ENCODE measurements at places on chromosomes 11 and 22.

GRCh38 chr11:122307476-122308035 is 191.5 kb upstream of the BLID start:
- DNase-seq, result no peak

DNA sequence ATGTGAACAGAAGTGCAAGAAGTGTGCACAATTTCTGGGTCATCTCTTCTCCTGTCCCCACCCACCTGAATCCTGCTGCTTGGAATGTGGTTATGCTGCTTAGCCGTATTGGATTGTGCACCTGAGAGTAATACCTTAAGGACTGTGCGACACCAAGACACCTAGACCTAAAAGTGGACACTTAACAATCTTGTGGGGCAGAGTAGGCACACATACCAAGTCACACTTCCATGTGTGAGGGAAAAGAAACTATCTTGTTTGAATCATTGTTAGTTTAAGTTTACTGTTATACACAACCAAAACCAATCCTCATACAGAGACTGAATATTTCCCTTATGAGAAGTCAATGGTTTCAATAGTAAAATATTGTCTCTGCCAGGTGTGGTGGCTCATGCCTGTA is 93.7 kb downstream of the CCDC83 start:
- no peak for DNase-seq

- no peak for DNase-seq
These were observed 142.4 kb downstream of the CACNA1I start for GRCh38 chr22:39712751-39713525.

DNA sequence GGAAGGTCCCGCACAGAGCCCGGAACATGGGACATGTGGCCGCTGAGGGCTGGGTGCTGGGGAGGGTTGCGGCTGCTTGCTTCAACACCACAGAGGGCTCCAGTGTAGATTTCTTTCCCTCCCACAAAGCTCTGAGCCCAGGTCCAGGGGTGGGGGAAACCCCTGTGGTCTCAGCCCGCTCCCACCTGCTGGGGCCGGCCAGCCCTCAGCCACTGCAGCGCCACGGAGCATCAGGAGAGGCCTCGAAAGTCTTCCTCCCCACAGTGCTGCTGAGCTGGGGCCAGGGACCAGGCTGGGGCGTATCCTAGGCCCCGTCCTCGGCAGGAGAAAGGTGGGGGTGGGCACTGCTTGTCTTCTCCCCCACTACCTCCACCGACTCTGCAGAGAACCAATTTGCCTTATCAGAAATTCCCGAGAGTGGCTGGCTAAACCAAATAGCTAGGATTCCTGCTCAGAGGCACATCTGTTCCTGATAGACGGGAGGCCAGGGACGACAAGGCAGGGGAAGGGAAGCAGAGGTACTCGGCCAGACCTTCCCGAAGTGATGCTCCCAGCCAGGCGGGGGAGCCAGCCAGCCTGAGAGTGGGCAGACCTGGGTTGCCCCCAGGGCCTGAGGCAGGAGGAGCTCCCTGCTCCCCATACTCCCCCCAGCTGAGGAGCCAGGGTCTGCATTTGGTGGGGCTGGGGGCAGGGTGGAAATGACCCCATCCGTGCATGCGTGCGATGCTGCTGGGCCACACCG is 18.7 kb downstream of the IGF2 start:
- DNase-seq, result no peak

GRCh38 chr11:119560291-119560690 is 137.3 kb upstream of the THY1 start:
- DNase-seq, result no peak

- DNase-seq, result no peak
These were observed 22.2 kb upstream of the UBASH3B start for GRCh38 chr11:122633219-122633829.

- DNase-seq, result no peak
These were observed 198.2 kb downstream of the TENM4 start for GRCh38 chr11:79242616-79243015.

- no peak for DNase-seq
These were observed 10.8 kb downstream of the SRRD start for GRCh38 chr22:26494506-26494905.

DNA sequence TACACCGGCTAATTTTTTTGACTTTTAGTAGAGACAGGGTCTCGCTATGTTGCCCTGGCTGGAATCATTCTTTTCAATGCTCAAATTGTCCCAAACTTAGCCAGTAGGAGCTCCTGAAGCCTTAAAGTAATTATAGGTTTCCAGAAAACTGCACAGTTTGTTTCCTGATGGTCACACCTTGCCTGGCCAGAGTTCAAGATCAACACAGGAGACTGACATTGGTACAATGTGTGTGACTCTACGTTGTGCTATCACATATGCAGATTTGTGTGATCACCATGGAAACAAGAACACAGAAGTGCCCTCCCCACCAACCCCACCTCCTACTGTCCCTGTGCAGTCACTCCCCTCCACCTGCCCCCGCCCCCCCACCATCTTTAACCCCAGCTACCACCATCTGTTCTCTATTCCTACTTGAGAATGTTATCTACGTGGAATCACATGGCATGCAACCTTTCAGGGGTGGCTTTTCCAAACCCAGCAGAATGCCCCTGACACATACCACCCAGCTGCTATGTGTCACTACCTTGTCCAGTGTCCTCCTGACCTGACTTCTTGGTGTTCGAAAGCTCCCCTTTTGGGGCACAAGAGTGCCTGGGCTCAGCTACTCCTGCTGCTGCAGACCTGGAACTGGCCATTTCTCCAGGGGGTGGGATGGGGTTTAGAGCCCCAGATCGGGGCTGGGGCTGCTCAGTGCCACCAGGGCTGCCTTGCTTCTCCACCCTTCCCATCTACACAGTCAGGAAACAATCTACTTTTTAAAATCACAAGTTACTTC is 6.1 kb upstream of the NAP1L4 start:
- DNase-seq, result peak; percentile 18

Measured in left forelimb (tissue), 1 donor.